ENCODE measurements at places on chromosomes 11 and 22.

- no peak for DNase-seq
Measured at GRCh38 chr11:65574811-65575567, 864 bp upstream of the EHBP1L1 start.

DNA sequence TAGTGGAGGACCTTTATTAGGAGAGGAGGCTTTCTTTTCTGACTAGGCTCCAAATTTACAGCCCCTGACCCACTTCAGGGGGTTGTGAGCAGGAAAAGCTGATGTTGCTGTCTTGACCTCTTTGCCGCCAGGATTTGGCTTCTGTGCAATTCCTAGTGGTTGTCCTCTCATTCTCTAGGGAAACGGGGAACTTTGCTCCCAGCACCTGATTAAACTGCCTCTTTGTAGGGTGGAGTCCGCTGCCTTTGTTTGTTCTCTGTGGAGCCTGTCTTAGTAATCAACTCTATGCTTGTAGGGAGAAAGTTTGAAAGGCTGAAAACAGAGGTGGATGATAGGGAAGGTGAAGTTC lies 16.3 kb downstream of the CTNND1 start:
- DNase-seq, result no peak

DNA sequence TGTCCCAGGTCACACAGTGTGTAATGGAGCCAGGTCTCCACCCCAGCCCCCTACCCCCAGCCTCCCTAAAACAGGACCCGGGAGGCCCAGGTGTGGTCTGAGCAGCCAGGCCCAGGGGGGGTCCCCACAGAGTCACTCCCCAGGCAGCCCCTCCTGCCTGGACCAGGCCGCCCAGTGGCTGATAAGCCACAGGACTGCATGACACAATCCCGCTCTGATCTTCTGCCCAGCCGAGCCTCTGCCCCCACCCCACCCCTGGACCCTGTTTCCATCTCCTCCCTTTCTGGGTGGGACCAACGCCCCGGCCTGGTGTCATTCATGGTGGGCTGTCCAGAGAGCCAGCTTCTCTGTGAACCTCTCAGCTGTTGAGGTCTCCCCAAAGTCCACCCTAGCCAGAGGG lies 7.8 kb upstream of the LIF start:
- no peak for DNase-seq

DNA sequence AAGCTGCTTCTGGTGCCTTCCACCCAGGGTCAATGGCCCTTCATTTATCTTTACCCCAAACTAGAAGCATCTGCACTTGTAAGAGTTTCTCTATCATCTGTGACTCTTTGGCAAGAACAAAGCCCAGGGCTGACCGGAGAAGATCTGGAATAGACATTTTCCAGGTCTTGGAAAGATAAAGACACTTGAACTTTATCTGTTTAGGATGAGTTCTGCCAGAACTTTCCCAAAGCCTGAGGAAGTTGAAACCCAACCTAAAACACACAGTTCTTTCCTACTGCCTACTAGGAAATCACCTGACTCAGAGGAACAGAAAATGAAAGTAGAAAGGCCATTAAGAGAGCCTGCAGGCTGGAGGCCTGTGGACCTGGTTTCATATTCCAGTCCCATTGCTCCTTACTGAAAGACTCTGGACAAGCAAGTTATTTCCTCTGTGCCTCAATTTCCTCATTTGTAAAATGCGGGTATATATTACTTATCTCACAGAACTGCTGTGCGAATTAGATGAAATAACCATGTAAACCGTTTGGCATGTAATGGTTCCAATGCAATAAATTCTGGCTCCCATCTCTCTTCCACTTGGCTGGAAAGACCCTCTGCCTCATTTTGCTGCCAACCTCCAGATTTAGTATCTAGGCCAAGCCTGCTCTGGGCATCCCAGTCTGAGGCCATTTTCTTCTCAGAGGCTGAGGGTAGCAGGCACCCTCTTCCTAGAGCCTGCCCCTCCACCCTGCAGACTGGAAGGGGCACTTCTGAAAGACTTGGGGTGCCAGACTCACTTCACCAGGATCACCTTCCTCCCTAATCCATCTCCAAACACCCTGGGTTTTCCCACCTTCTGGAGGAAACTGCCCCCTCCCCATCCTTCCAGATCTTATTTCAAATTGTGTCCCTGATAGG lies 1.2 kb downstream of the UBE2L6 start:
- no peak for DNase-seq

DNA sequence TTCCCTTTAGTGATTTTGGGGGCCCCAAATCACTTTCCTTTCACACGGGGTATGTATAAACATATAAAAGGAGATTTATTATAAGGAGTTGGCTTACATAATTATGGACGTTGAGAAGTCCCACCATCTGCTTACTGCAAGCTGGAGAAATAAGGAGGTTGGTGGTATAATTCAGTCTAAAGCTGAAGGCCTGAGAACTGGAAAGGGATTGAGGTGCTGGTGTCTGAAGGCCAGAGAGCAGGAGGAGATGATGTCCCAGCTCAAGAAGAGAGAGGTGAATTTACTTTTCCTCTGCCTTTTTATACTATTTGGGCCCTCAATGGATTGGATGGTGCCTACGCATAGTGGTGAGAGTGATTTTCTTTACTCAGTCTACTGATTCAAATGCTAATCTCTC lies 1.3 kb upstream of the ZNF202 start:
- DNase-seq, result no peak
